ENCODE measurements at places on chromosomes 3 and 15.
A peak's percentile ranks its signal among the peaks of the same experiment; 100 is the strongest.

DNA sequence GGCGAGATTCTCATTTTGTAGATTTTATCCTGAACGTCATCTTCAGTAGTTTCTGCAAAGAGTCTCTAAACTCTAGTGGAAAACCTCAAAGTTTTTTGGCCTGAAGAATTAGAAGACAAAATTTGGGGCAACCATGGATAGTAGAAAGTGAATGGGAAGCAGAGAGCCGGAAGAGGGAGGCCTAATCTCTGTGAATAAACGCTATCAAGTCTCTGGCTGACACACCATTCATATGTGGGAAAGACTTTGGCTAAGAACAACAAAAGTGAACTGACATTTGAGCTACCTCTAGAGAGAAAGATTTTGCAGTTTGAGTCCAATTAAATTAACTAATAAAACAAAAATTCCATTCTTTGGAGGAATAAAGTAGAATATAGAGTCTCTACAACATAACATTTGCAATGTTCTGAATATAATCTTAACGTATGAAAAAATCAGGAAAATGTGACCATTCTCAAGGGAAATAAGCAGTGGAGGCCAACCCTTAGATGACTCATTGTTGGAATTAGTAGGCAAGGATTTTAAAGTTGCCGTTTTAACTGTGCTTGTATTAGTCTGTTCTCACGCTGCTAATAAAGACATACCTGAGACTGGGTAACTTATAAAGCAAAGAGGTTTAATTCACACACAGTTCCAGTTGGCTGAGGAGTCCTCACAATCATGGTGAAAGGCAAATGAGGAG is 184.6 kb downstream of the C3orf38 start:
- no peak for DNase-seq

- DNase-seq, result no peak
These were observed 621.7 kb downstream of the ZPLD1 start for GRCh38 chr3:103056542-103056941.

DNA sequence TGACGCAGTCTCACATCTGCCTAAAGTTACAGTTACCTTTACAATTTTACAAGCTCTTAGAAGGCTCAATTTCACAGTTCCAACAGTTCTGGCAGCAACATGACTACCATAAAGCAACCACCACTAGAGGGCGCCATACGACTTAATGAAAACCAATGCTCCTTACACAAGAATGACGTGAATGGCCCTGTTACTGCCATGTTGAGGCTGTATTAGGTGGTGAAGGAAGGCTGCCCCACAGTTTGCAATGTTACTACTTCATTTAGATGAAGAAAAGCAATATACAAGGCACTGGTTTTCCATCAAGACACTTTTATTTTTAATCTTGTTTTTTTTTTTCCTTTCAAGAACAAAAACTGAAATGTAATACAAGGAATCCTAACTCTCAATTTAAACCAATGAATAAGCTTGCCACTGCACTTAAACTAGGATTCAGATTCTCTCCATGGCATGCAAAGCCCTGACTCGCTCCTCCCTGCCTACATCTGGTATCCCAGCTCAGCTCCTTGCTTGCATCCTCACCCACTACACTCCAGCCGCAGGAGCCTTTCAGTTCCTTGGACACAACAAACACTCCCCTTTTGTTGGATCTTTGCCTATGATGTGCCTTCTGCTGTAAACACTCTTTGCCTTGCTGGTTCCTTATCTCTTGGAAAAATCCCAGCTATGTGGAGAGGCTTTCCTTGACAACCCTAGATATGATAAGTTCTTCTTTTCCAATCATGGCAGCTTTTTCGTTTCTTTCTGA is 270.7 kb downstream of the GBE1 start:
- peak; percentile 46 for DNase-seq

GRCh38 chr3:120652896-120653545 is 29.0 kb downstream of the HGD start:
- no peak for DNase-seq

DNA sequence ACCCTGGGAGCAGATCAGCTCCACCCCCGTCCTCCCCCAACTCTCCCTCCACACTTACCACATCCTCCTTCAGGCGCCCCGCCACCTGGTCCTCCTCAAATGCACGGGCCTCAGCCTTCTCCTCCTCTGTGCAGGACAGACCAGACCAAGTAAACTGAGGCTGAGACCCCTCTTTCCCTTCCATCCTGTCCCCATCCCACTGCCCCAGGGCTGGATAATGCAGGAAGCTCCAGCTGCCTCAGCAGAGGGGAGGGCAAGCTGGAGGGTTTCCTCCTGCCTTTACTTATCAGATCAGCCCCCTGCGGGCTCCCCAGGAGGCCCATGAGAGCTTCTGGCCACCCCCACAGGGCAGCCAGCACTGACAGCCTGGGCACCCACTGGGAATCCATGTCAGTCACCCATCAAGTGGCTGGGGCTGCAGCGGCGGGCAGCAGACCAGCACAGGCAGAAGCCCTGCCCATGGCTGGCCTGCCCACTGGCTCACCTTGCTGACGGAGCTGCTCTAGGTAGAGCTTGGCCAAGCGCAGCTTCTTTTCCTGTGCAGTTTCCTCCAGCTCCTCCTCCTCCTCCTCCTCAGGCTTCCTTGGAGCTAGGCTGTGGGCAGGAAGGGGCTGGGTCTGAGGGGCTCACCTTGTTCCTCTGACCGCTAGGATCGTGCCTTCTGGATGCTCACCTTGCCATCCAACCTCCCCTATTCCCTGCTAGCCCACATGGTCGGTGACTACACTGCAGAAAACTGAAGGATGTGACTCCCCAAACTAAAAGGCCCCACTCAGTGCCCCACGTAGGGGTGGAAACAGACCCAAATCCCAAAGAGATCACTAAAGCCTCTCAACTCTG is 3.9 kb downstream of the RRP9 start:
- no peak for DNase-seq

- DNase-seq, result no peak
These were observed 13.7 kb downstream of the SENP8 start for GRCh38 chr15:72131922-72132321.

Data from stimulated activated CD8-positive, alpha-beta memory T cell treated with anti-CD3 and anti-CD28 coated beads, Interleukin-2, amount 100 ng/mL, for 48 hours (primary cell).